ENCODE measurements at places on chromosomes 12 and 14. TPM values are rescaled to one million over a fixed set of nuclear protein-coding genes. Genes with fewer than 3 reads are reported as not detected.

DNA sequence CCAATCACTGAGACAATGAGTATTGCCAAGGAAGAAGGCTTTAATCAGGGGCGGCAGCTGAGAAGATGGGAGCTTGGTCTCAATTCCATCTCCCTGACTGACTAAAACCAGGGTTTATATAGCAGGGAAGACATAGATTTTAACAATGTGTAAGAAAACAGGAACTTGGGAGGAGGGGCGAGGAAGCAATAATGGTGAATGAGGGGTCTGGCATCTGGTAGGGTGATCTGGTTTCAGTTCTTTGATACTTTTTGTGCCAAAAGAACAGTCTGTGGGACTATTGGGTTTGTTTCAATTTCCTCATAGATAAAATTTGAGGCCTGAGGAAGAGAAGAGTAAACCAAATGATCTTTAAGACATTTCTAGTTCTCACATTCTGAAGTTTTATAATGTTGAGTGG is 49.2 kb downstream of the FUT8 start:
- no peak for DNase-seq

Gene CFAP54
- 10.5 TPM for total RNA-seq

DNA sequence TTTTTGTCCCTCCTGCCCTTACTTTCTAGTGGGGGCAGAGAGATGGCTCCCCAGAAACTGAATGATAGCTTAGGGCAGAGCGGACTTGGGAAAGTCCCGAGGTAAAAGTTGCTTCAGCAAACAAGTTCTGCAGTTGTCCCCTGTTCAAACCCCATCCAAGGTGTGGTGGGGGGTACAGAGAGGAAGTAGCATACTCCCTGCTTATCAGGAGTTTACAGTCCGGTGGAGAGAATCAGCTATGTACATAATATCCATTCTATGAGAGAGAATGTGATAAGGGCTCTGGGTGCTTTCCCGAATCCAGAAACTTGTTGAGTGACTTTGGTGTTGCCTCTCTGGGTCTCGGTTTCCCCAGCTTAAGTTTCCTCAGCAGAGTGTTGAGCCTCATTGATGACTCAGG is 40.4 kb upstream of the VRK1 start:
- DNase-seq = peak; percentile 40

Gene FAM90A1
- not detected for total RNA-seq
